ENCODE measurements at places on chromosomes 7 and 10. TPM values are rescaled to one million over a fixed set of nuclear protein-coding genes. Genes with fewer than 3 reads are reported as not detected.

Gene MACC1
- total RNA-seq, result not detected

Gene KCNIP2
- total RNA-seq, result 3.0 TPM

Gene GHRHR
- not detected for total RNA-seq

Gene NME8
- not detected for total RNA-seq

Gene DNAJB9
- total RNA-seq, result 13.4 TPM

Gene GARS1
- 206 TPM for total RNA-seq

Gene GIMAP7
- total RNA-seq, result 42.4 TPM

Gene UNCX
- not detected for total RNA-seq

Gene CPED1
- 0.22 TPM for total RNA-seq

Gene FAM13C
- not detected for total RNA-seq

Gene DNAJC30
- 10.4 TPM for total RNA-seq

Gene OR2A5
- total RNA-seq, result not detected

Gene ZNF503
- 2.7 TPM for total RNA-seq

Gene FGFR2
- total RNA-seq, result not detected

Gene RSU1
- total RNA-seq, result 91.9 TPM

Gene MRLN
- total RNA-seq, result not detected

Gene BTRC
- 19.7 TPM for total RNA-seq

Gene ARF5
- total RNA-seq, result 142 TPM

Gene FGFBP3
- 0.38 TPM for total RNA-seq

Gene PUS7
- total RNA-seq, result 33.9 TPM

Gene NMT2
- total RNA-seq, result 109 TPM

Gene TMEM236
- 0.24 TPM for total RNA-seq

Gene CALHM3
- not detected for total RNA-seq

Gene OR6B1
- total RNA-seq, result not detected

Gene SLF2
- total RNA-seq, result 35.5 TPM

Gene PNLIPRP3
- total RNA-seq, result not detected

Gene FKBP9
- total RNA-seq, result 124 TPM

Gene EN2
- not detected for total RNA-seq

Gene ACTR3C
- 0.69 TPM for total RNA-seq

Gene FAM180A
- not detected for total RNA-seq

Gene ADAM22
- total RNA-seq, result 1.4 TPM

Measured in endothelial cell of umbilical vein (primary cell).